Coronary artery (tissue), 2 donors: ENCODE measurements at places on chromosomes 3 and 15.

DNA sequence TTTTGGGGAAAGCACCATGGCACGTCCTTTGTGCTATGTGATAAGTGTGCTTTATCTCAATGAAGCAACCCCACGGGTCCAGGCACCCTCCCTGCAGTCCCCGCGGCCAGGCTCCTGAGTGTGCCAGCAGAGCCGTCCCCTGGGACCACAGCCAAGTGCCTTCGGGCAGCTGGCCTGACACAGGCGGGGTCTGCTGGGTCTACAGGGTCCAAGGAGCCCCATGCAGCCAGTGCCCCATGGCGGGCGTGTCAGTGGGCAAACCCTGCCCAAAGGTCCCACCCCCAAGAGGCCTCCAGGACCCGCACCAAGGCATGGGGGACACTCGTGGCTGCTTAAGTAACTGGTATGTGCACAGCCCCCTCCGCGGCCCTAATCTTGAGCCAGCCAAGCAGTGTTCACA lies 35.3 kb downstream of the KLHL25 start:
- no peak for DNase-seq

GRCh38 chr3:31092748-31093589 lies 198.5 kb upstream of the GADL1 start:
- DNase-seq = no peak

DNA sequence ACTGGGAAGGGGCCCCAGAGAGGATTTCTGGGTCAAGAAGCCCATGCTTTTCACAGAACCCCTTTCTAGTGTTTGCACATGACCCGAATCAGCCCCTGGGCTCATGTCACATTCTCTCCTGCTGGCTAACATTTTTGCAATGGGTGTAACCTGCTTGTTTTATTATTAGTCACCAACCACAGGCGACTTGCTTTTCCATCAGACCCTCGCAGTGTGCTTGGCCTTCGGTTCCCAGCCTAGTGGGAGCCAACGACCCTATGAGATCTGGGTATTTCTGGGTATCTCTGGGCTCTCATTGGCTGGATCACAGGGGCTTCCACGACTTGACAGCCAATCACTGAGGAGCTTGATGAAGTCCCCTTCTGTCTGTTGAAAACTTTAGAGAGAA lies 11.0 kb upstream of the FBLN2 start:
- DNase-seq = no peak

DNA sequence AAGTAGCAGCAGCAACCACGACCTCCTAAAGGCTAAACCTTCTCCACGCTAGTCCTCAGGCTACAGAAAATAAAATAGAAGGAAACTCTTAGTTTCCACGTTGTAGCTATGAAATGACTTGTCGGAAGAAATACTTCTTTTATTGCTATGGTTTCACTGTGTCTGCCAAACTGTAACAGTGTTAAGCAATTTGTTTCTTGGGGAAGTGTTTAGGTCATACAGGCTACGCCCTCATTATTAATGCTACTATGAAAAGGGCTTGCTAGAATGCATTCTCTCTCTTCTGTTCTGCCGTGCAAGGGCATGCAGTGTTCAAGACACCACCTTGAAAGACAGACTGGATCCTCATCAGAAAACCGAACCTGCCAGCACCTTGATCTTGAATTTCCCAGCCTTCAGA lies 462.7 kb downstream of the PLOD2 start:
- no peak for DNase-seq

DNA sequence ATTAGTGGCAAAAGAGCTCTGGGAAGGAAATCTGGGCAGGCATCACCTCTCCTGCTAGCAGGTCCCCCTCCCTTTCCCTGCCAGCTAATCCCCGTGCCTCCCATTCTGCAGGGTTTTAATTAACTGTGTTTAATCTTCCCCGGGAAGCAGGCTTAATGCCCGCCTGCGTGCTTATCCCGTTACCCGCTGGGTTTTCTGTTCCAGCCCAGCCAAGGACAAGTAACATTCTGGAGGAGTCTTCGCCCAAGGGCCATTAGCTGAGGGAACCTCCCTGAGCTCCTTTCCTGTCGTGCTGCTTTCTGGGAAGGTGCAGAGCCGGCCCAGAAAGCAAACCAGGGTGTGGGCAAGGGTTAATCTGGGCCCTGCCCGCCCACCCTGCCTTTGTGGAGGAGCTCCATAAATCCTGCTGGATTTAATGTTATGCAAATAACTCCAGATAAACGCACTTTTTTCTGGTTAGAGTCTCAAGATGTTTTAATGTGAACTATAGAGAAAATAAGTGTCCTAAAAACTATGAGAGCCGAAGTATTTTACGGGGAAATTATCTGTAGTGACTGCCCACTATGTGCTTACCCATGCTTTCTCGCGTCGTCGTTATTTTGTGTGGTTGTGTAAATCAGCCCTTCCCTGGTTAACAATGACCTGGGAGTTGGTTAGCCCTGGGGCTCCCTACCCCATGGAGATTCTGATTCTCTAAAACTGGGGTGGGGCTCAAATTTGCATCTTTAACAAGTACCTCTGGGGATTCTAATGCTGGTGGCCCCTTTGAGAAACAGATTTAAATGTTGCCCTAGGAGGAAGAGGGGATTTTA lies 25.9 kb downstream of the TRIM71 start:
- no peak for DNase-seq
